ENCODE measurements at places on chromosomes 5 and 9. TPM values are rescaled to one million over a fixed set of nuclear protein-coding genes. Genes with fewer than 3 reads are reported as not detected.

The ADGRV1 gene
- total RNA-seq: 0.71 TPM

The C9orf153 gene
- 0.63 TPM for total RNA-seq

The PIP5K1B gene
- total RNA-seq: 0.73 TPM

The PCDHGA7 gene
- total RNA-seq: not detected

The PRKACG gene
- not detected for total RNA-seq

The TAF1L gene
- 0.05 TPM for total RNA-seq

The ABO gene
- total RNA-seq: 0.20 TPM

The GLE1 gene
- 21.2 TPM for total RNA-seq

The MORN5 gene
- total RNA-seq: not detected

The IARS1 gene
- 66.2 TPM for total RNA-seq

The NMUR2 gene
- total RNA-seq: not detected

- no peak overlapping the region for H3K27ac ChIP-seq
- no peaks in the 10 kb centered on the region for H3K36me3 ChIP-seq
- H3K27me3 ChIP-seq: no peaks in the 10 kb centered on the region
- no peaks in the 10 kb centered on the region for H3K4me1 ChIP-seq
Observed at GRCh38 chr5:84274585-84275468, 109.9 kb downstream of the EDIL3 start.

- H3K27ac ChIP-seq: no peak overlapping the region
- DNase-seq: no peak
Observed at GRCh38 chr5:2758632-2759031, 7.2 kb upstream of the IRX2 start.

DNA sequence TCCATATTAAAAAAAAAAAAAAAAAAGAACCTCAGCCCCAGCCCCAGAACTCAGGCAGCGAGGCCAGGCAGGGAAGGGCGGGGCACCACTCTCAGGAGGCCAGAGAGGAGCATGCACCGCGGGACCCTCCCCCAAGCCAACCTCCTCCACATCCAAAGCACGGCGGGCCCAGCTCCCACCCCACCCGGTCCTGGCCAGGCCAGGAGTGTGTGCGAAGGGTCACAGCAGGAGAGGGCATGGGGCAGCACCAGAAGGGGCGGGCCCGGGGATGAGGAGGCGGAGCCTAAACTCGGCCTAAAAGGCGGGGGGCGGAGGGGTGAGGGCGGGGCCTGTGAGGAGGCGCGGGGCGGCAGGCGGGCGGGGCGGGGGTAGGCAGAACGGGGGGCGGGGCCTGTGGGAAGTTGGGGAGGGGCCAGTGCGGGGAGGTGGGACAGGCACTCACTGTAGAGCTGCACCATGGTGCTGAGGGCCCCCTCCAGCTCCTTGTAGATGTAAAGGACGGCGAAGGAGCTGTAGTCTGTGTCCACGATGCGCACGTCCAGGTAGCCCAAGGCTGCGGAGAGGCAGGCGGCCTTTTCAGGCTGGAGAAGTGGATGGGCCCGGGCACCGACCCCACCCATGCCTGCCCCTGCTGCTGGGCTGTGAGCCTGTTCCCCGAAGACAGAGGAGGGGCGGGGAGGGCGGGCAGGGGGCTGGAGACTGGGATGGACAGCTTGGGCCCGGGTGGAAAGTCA, 1.2 kb downstream of the LCN15 start:
- peak; percentile 56 for DNase-seq
- no peak overlapping the region for H3K27ac ChIP-seq
- no peak overlapping the region for H3K4me3 ChIP-seq
- H3K36me3 ChIP-seq: no peaks in the 10 kb centered on the region

- H3K4me3 ChIP-seq: no peak overlapping the region
- H3K27ac ChIP-seq: no peak overlapping the region
- no peaks in the 10 kb centered on the region for H3K4me1 ChIP-seq
- no peaks in the 10 kb centered on the region for H3K27me3 ChIP-seq
Observed at GRCh38 chr5:160245506-160246086, 16.3 kb downstream of the FABP6 start.

GRCh38 chr9:116269250-116269649, 115.7 kb downstream of the PAPPA start:
- H3K4me1 ChIP-seq: no peaks in the 10 kb centered on the region
- DNase-seq: no peak
- H3K36me3 ChIP-seq: no peaks in the 10 kb centered on the region
- H3K27me3 ChIP-seq: no peaks in the 10 kb centered on the region

- no peak for DNase-seq
- no peaks in the 10 kb centered on the region for H3K36me3 ChIP-seq
- H3K4me3 ChIP-seq: no peak overlapping the region
- no peak overlapping the region for H3K27ac ChIP-seq
- H3K27me3 ChIP-seq: peaks cover 22% of the 10 kb centered on the region
Observed at GRCh38 chr5:90562341-90562740, 3.7 kb downstream of the ADGRV1 start.

GRCh38 chr5:80216753-80217596, 38.9 kb downstream of the SERINC5 start:
- H3K27me3 ChIP-seq: no peaks in the 10 kb centered on the region
- H3K4me1 ChIP-seq: peaks cover 14% of the 10 kb centered on the region
- no peak for DNase-seq
- no peak overlapping the region for H3K27ac ChIP-seq
- H3K4me3 ChIP-seq: no peak overlapping the region

GRCh38 chr9:15834541-15834940, 281.7 kb downstream of the CCDC171 start:
- no peaks in the 10 kb centered on the region for H3K36me3 ChIP-seq
- no peaks in the 10 kb centered on the region for H3K4me1 ChIP-seq
- no peak for DNase-seq
- no peaks in the 10 kb centered on the region for H3K27me3 ChIP-seq

DNA sequence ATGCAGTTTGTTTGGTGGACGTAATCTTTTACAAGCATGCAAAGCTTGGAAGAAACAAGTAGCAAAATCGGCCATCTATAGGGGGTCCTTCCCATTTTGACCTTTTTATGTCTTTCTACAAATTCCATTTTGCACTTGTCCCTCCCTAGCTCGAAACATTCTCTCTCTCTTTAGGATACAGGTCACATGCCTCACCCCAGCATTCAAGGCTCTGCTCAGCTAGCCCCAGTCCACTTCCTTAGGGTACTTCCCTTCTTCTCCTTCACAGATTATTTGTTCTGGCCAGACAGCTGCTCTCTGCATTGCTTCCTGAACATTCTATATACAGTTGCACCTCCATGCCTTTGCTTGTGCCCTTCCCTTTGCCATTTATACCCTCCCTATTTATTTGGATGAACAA, 31.7 kb upstream of the TRIM14 start:
- no peaks in the 10 kb centered on the region for H3K36me3 ChIP-seq
- no peaks in the 10 kb centered on the region for H3K27me3 ChIP-seq
- H3K4me1 ChIP-seq: peaks cover 11% of the 10 kb centered on the region
- H3K4me3 ChIP-seq: no peak overlapping the region

DNA sequence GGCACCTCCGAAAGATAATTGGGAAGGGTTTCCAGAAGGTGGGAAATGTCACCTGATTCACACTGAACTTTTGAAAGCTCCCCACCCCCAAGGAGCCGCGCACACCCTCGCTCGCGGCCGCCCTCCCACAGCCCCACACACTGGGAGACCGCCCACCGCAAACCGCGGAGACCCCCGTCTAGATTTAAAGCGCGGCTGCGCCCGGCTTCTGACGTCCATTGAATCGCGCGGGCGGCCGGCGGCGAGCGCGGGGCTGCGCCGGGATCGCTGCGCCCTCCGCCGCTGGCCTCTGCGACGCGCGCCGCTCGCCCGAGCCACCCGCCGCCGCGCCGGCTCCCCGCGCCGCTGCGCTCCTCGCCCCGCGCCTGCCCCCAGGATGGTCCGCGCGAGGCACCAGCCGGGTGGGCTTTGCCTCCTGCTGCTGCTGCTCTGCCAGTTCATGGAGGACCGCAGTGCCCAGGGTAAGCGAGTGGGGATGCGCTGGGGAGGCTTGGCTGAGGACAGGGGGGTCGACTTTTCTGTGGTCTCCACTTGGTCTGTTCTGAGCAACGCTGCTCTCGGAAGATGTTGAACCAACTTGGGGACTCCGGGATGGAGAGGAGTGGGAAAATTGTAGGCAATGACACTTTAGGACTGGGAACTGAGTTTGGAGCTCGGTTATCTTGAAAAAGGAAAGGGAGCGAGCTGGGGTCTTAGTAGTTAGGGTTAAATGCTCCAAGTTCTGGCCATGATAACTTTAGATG, at the start of gene FST:
Gene FST (plus strand): TSS at position 214 of the 743 bp plus-strand sequence. CDS start 163 bp downstream, at position 377.
- H3K4me3 ChIP-seq: peak within 1 kb of the TSS; percentile 23
- H3K27me3 ChIP-seq: peaks cover 28% of the 10 kb centered on the region
- no peak within 1 kb of the TSS for H3K27ac ChIP-seq
- H3K4me1 ChIP-seq: peaks cover 29% of the 10 kb centered on the region
- H3K36me3 ChIP-seq: no peaks in the 10 kb centered on the region

GRCh38 chr5:110159202-110159601, 469.5 kb downstream of the MAN2A1 start:
- H3K4me1 ChIP-seq: no peaks in the 10 kb centered on the region
- H3K4me3 ChIP-seq: no peak overlapping the region
- DNase-seq: no peak
- no peaks in the 10 kb centered on the region for H3K27me3 ChIP-seq

- no peak for DNase-seq
- H3K4me3 ChIP-seq: no peak overlapping the region
- no peak overlapping the region for H3K27ac ChIP-seq
- no peaks in the 10 kb centered on the region for H3K27me3 ChIP-seq
- H3K36me3 ChIP-seq: peaks cover 43% of the 10 kb centered on the region
- no peaks in the 10 kb centered on the region for H3K4me1 ChIP-seq
Observed at GRCh38 chr9:132609184-132609583, 26.8 kb downstream of the BARHL1 start.

- H3K27me3 ChIP-seq: no peaks in the 10 kb centered on the region
- DNase-seq: no peak
- H3K36me3 ChIP-seq: no peaks in the 10 kb centered on the region
- H3K27ac ChIP-seq: no peak overlapping the region
Observed at GRCh38 chr5:135750506-135750905, 84.0 kb upstream of the SLC25A48 start.

- H3K4me1 ChIP-seq: no peaks in the 10 kb centered on the region
- no peaks in the 10 kb centered on the region for H3K27me3 ChIP-seq
- no peak overlapping the region for H3K27ac ChIP-seq
- DNase-seq: no peak
- H3K36me3 ChIP-seq: no peaks in the 10 kb centered on the region
- no peak overlapping the region for H3K4me3 ChIP-seq
Observed at GRCh38 chr5:149759563-149759962, 29.5 kb downstream of the PPARGC1B start.

- no peaks in the 10 kb centered on the region for H3K4me1 ChIP-seq
- no peak for DNase-seq
- no peak overlapping the region for H3K4me3 ChIP-seq
- H3K27ac ChIP-seq: no peak overlapping the region
Observed at GRCh38 chr9:36866840-36867239, 167.2 kb downstream of the PAX5 start.

- no peaks in the 10 kb centered on the region for H3K27me3 ChIP-seq
- H3K4me1 ChIP-seq: peaks cover 9% of the 10 kb centered on the region
- no peak overlapping the region for H3K4me3 ChIP-seq
- peak; percentile 14 for DNase-seq
- H3K36me3 ChIP-seq: no peaks in the 10 kb centered on the region
Observed at GRCh38 chr9:133726401-133727276, 11.5 kb downstream of the SARDH start.

GRCh38 chr5:156378159-156378558, 51.2 kb downstream of the SGCD start:
- no peak for DNase-seq
- H3K36me3 ChIP-seq: no peaks in the 10 kb centered on the region
- H3K4me1 ChIP-seq: no peaks in the 10 kb centered on the region
- no peak overlapping the region for H3K27ac ChIP-seq
- peaks cover 2% of the 10 kb centered on the region for H3K27me3 ChIP-seq

GRCh38 chr5:175059687-175060211, 335.4 kb downstream of the MSX2 start:
- no peak overlapping the region for H3K27ac ChIP-seq
- peaks cover 3% of the 10 kb centered on the region for H3K4me1 ChIP-seq
- no peak overlapping the region for H3K4me3 ChIP-seq
- no peaks in the 10 kb centered on the region for H3K36me3 ChIP-seq

- H3K27me3 ChIP-seq: no peaks in the 10 kb centered on the region
- no peak overlapping the region for H3K27ac ChIP-seq
- no peaks in the 10 kb centered on the region for H3K4me1 ChIP-seq
- H3K4me3 ChIP-seq: no peak overlapping the region
Observed at GRCh38 chr9:33908749-33909148, 91.8 kb downstream of the UBE2R2 start.

DNA sequence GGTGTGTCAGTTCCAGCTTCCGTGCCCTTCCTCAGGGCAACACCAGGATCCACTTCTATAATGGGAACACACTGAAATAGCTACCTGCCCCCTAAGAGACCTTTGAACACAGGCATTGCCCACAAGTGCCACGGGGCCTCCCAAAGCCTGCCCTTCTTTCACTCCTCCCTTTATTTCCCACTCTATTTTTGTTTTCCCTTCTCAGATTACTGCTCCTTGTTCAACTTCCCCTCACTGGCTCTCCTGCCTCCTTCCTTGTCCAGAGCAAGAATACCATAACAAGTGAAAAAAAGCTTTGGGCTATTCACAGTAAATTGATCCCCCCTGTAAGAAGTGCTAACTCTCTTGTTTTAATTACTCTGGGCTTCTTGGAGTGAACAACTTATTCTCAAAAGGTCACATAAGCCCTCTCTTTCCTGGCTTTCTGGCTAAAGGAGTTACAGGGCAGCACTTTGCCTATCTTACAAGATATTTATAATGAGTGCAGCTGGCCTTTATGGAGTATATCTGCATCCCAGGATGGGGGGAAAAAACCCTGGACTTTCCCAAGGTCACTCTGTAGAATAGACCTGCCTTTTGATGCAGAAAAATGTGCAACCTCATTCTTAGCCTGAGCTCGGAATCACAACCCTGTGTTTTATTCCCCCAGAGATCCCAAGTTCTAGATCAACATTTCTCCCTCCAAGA, 11.3 kb downstream of the CTXN3 start:
- H3K4me3 ChIP-seq: no peak overlapping the region
- H3K27ac ChIP-seq: no peak overlapping the region
- no peaks in the 10 kb centered on the region for H3K36me3 ChIP-seq

DNA sequence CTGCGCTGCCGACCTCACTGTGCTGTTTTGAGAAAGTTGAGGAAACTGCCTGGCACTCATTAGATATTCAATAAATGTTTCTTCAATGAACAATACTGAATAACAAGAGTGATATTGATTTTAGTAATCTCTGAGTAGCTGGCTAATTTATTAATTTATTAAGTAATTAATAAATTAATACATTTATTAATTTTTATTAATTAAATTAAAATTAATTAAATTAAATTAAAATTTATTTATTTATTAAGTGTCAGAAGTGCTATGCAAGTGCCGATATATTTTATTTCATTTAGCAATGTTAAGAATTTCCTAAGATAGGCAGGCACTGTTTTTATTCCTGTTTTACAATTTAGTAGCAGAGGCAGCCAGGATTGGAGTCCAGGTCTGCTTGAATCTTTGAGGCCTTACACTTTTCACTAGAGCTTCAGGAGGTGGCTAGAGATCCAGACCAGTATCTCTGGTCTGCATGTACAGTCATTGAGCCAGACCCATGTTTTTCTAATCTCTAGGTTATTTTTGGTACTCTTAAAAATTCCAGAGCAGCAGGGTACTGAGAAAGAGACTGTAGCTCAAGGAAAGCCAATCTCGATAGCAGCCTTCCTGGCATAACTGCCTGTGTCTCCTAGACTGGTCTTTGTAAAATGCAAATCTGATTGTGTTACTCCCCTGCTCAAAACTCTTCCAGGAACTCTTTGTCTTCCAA, 109.2 kb downstream of the ARHGEF28 start:
- no peaks in the 10 kb centered on the region for H3K4me1 ChIP-seq
- H3K27ac ChIP-seq: no peak overlapping the region
- no peaks in the 10 kb centered on the region for H3K36me3 ChIP-seq
- no peak overlapping the region for H3K4me3 ChIP-seq
- no peaks in the 10 kb centered on the region for H3K27me3 ChIP-seq
